MG63 (cell line): ENCODE measurements at places on chromosomes 16 and 17.

DNA sequence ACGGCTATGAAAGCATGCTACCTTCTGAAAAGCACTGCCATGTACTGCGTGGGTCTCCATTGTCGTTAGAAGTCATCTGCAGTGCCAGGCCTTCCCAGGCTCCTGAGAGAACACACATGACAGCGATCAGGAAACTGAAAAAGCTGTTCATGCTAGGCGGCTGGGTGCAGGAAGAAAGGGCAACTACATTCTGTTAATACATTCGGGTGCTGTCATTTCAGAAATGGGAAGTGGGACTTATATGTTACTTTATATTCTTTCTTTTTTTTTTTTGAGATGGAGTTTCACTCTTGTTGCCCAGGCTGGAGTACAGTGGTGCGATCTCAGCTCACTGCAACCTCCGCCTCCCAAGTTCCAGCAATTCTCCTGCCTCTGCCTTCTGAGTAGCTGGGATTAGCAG is 19.9 kb downstream of the CFAP20 start:
- no peak for DNase-seq

GRCh38 chr17:30363715-30364202 is 15.0 kb upstream of the CPD start:
- DNase-seq, result no peak

- DNase-seq, result no peak
Observed at GRCh38 chr16:85415196-85416090, 197.7 kb upstream of the GSE1 start.

GRCh38 chr16:48156790-48157209 is 1.0 kb upstream of the ABCC12 start:
- DNase-seq, result peak; percentile 63

DNA sequence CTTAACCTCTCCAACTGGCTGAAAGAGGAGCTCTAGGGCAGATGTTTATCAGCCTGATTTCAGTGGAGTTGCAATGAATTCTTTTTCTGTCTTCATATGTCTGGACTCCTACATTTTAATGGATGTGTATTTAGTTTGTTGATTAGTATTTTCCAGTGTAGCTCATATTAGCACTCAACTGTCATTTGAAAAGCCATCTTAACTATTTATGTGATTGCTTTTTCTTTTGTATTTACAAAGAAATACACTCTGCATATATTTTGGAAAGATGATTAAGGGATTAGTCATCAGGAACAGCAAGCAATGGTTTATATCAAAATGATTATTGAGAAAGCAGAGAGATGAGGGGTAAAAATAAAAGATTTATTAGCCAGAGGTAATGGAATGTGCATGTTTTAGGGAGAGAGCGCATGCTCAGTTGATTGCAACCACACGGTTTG is 71.1 kb downstream of the WWOX start:
- DNase-seq, result no peak

DNA sequence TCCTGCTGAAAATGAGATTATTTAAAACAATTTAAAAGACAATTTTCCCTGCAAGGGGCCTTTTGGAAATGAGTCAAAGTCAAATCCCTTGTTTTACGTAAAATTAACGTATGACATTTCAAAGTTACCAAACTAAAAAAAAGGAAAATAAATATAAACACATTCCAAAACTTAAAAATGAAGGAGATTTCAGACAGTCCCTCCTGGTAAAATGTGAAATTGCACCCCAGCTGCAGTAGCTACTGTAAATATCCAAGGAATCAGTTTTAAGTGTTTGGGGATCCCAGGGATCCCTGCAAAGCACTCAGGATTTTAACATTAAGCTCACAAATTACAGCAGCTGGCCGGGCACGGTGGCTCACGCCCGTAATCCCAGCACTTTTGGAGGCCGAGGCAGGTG is 63.3 kb downstream of the NXN start:
- DNase-seq, result no peak

GRCh38 chr17:77423589-77424451 is 283.1 kb downstream of the SEC14L1 start:
- DNase-seq, result peak; percentile 99

GRCh38 chr16:27725236-27726000 is 175.5 kb downstream of the KATNIP start:
- DNase-seq, result no peak

- DNase-seq, result no peak
Observed at GRCh38 chr17:59542960-59543635, 22.3 kb upstream of the DHX40 start.

- no peak for DNase-seq
Observed at GRCh38 chr16:70156207-70156978, 17.2 kb upstream of the CLEC18C start.

GRCh38 chr17:17921192-17922069 is 50.8 kb downstream of the TOM1L2 start:
- peak; percentile 76 for DNase-seq

DNA sequence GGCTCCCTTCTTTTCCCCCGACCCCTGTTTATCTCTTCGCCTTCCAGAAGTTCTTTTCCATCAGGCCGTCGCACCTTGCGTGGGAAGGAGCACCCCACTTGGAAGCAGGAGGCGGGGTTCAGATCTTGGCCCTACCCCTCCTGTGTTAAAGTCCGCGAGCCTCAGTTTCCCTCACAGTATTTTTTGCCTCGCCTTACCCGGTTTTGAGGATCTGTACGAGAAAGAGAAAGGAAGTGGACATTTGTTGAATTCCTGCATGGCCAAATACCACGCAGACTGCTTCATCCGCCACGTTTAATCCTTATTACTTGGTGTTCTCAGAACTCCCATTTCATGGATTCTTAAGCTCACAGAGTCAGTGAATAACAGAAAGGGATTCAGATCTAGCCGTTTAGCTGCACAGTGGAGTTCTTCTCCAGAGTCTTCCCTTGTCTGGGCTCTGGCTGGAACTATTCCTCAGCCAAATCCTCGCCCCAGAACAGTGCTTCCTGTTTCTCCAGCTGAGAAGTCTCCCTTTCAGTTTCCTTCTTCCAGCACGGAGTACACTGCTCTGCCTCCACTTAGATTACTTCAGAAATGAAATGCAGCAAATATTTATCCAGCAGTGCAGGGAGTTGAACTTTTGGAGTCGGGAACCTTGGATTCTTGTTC is 590 bp downstream of the TMEM219 start:
- DNase-seq, result no peak

GRCh38 chr16:51154271-51155171 is 3.5 kb upstream of the SALL1 start:
- DNase-seq, result no peak

DNA sequence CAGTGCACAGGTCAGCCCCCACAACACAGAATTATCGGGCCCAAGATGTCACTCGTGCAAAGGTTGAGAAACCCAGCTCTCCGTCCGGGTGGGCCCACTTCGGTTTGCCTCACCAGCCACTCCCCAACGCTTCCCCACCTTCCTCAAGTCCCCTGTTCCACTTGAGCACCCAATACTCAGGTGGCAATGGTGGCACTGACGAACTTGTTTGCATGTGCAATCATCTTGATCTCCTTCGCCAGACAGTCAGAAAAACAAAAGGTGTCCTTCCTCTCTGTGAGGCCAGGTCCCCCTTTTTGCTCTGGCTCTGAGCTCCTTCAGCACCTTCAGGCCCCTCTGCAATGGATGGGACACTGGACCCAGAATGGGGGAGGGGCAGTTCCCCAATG is 3.7 kb downstream of the GGA2 start:
- no peak for DNase-seq

DNA sequence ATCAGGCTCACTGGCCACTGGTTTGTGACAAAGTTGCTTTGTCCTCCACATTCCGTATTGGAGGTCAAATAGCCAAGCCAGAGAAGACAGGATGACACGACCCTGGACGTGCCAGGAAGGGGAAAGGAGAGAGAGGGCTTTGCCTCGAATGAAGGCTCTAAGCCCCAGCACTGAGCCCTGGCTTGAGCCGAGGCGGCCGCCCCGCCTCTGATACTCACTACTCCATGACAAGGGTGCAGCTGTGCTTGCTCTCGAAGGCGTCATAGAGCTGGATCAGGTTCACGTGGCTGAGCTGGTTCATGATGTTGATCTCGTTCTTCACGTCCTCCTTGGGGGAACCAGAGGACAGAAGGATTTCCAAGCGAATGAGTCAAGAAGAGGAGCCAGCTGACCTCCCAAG is 19.3 kb downstream of the MYLK3 start:
- no peak for DNase-seq

- no peak for DNase-seq
Observed at GRCh38 chr17:28912281-28912937, 9.5 kb upstream of the DHRS13 start.

DNA sequence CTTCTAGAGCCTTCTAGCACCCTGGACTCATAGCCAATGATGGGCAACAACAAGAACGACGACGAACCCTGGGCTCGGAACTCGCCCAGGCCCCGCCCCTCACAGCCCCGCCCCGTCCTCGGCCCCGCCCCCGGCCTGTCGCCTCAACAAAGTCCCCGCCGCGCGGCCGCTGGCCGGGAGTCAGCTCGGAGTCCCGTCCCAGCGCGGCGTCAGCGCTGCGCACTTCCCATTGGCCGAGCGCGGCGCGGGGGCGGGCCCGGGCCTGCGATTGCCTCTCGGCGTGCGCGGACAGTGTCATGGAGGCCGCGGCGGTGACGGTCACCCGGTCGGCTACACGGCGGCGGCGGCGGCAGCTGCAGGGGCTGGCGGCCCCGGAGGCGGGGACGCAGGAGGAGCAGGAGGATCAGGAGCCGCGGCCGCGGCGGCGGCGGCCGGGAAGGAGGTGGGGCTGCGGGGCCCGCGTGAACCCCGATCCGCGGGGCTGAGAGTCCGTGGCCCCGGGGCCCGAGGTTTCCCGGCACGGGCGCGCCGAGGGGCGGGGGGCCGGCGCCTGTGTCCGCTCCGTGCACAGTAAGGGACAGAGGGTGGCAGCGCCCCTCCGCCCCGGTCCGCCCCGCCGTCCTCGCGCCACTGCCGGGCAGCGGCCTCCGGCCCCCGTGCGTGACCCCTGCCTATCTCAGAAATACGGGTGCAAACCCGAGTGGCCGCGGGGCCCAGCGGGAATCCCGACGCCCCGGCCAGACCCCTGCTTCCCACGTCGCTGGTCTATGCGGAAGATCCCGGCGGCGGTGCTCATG is at the start of gene ENGASE:
TSS of gene ENGASE (plus strand) at position 176 of the 797 bp plus-strand sequence. CDS start at position 297, 121 bp downstream.
- DNase-seq, result peak; percentile 94

- peak; percentile 75 for DNase-seq
Observed at GRCh38 chr17:39080421-39081078, 70.9 kb downstream of the PLXDC1 start.

GRCh38 chr16:81636298-81636993 is 142.6 kb upstream of the PLCG2 start:
- no peak for DNase-seq

DNA sequence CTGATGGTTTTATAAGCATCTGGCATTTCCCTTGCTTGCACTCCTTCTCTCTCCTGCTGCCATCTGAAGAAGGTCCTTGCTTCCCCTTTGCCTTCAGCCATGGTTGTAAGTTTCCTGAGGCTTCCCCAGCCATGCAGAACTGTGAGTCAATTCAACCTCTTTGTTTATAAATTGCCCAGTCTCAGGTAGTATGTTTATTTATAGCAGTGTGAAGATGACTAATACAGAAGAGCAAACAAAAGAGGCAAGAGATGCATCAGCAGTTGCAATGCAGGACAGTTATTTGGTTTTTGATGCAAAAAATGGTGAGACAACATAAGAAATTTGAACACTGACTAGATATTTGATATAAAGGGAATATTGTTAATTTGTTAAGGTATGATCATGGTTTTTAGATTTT is 16.8 kb downstream of the TMEM100 start:
- DNase-seq, result no peak

DNA sequence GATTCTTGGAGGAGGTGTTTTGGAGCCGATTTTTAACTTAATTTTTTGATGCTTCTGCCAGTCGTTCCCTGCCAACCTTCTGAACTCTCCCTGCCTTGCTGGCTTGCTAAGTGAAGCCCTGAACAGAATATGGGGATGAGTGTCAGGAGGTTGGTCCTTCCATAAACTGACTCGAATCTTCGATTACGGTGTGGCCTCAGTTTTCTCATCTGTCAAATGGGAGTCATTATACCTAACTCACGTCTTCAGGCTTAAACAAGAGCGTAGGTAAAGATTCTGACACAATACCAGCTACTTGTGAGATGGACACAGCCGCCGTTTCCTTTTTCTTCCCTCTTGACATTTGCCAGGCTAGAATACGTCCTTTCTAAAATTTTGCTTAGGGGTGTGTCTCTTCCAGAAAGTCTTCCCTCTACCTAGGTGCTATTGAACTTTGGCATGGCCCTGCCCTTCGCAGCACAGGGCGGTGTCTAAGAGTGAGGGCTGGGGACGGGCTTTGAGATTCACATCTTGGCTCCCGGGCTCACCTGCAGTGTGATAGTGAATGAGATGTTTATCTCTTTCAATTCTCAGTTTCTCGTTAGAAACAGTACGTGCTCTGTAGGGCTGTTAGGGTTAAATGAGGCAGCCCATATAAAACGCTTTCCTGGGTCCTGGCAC is 190.6 kb upstream of the SDK2 start:
- DNase-seq, result no peak

DNA sequence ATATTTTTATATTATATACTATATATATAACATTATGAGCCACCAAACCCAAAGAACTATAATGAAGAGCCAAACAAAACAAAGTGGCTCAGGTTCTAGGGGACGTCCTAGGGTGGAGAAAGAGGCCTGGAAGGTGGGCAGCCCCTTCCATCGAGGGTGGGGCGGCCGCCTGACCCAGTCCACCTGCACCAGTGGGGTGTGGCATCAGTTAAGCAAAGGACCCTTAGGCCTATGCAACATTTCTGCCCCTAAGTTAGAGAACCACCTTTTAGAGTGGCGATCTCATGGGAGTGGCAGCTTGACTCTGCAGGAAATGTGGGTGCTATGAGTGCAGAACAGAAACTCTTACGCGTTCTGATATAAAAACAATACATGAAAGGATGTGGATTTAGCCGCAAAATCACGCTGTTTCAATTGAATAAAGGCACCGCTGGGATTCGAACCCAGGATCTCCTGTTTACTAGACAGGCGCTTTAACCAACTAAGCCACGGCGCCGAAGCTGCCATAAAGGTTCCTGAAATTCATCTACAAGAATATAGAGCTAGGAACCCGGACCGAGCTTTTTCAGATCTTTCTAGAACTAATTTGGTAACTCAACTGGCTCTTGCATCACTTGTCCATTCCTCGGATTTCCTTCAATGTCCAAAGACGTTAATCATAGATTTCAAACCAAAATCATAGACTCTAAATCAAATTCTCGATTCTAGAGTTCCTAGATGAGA is 15.6 kb upstream of the AURKB start:
- peak; percentile 69 for DNase-seq

GRCh38 chr16:31243734-31244670 is 15.8 kb upstream of the ITGAM start:
- DNase-seq, result no peak

DNA sequence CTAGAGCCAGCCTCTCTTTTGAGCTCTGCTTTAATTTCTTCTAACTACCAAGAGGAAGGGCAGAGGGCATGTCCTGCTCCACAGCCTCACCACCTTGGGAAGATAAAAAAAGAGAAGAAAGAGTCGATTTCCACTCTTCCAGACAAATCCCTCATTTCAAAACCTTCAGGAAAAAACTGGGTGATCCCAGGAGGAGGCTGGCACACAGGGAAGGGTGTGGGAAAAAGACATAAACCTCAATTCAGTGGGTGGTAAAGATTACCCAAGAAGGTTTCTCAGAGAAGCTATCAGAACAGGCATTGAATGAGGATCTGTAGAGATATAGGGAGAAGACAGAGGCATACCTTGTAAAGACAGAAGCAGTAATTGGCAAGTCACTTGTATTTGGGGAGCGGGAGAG is 79.9 kb upstream of the CRHR1 start:
- no peak for DNase-seq

GRCh38 chr16:1691276-1691675 is 13.2 kb downstream of the JPT2 start:
- no peak for DNase-seq

GRCh38 chr16:842061-842476 is 41.5 kb upstream of the GNG13 start:
- DNase-seq, result no peak
